ENCODE measurements at places on chromosomes 5 and 9.

DNA sequence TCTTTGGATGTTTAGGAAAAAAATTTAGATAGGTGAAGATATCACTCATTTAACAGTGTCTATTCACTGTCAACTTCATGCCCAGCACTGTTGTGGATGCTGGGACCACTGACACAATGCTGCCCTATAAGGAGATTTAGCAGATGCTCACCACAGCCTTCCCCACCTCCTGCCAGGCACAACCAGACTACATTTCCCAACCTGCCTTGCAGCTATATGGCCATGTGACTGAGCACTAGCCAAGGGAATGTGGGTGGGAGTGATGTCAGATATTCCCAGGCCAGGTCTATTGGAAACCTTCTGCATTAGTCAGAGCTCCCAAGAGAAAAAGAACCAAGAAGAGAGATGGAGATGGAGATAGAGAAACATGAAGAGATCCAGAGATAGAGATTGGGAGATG is 302.6 kb upstream of the TAS2R1 start:
- DNase-seq, result no peak

DNA sequence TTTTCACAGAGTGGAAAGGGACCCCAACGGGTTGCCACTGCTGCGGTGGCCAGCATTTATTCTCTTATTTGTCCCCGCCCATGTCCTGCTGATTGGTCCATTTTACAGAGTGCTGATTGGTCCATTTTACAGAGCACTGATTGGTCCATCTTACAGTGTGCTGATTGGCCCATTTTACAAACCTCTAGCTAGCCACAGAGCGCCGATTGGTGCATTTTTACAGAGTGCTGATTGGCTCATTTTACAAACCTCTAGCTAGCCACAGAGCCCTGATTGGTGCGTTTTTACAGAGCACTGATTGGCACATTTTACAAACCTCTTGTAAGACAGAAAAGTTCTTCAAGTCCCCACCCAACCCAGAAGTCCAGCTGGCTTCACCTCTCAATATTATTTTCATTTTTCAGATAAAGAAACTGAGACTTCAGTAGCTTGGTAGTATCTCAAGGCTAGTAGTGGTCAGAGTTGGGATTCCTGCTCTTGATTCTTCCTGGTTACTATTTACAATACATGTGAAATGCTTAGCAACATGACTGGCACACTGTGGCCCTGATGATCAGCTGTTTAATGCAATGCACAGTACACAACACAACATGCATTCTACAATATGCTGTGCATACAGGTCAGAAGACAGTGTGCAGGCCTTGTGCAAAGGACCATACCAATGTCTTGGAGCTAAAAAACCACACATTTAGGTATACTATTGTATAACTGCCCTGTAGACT is 63.6 kb upstream of the BOD1 start:
- no peak for DNase-seq

- peak; percentile 41 for DNase-seq
Observed at GRCh38 chr5:127564002-127564769, 46.7 kb downstream of the PRRC1 start.

DNA sequence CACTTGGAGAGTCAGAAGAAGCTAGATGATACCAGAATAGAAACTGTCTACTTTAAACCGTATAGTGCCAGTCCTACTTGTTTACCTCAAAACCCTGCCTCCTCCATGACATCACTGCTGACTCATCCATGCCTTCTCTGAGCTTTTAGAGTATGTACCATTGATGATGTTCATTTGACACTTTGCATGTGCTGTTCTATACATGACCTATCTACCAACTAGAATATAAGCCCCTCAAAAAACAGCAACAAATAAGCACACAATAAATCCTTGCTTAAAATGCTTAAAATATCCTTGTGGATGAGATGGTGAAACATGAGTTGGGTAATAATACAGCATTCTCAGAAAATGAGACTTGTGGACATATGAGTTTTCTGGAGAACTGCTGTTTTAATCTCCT is 2.6 kb downstream of the CTNNAL1 start:
- peak; percentile 64 for DNase-seq

DNA sequence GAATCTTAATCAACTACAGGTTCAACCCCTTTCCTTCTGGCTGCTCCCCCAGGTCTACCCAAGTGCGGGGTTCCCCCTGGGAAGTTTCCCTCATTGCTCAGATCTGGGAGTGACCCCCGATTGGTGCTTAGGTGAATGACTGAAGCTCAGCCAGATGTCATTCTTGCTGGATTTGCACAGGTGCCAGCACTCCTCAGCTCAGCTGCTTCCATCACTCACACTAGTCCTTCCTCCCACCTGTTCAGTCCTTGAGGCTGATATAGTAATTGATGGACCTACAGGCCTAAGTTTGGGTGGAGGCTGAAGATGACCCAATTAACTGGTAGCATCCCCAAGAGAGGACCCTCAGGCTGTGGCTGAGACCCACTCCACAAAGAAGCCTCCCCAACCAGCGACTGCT is 32.9 kb downstream of the PRLR start:
- no peak for DNase-seq

DNA sequence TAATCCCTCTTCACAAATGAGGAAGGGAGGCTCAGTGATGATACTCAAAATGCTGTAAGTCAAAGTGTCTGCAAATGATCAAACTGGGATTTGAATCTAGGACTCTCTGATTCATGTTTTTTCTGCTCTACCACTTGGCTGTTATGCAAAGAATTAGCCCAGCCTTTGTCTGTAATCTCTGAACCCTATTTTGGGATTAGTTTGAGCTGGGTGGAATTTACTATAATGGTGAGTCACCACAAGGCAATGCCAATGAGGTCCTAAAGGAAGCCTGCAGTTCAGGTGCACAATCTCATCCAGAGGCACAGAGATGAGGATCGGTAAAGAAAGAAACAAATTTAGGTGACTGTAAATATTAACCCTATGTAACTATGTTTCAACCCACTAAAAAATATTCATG is 29.2 kb downstream of the RFK start:
- DNase-seq, result no peak

- DNase-seq, result no peak
Observed at GRCh38 chr5:158854260-158854783, 245.4 kb downstream of the EBF1 start.

DNA sequence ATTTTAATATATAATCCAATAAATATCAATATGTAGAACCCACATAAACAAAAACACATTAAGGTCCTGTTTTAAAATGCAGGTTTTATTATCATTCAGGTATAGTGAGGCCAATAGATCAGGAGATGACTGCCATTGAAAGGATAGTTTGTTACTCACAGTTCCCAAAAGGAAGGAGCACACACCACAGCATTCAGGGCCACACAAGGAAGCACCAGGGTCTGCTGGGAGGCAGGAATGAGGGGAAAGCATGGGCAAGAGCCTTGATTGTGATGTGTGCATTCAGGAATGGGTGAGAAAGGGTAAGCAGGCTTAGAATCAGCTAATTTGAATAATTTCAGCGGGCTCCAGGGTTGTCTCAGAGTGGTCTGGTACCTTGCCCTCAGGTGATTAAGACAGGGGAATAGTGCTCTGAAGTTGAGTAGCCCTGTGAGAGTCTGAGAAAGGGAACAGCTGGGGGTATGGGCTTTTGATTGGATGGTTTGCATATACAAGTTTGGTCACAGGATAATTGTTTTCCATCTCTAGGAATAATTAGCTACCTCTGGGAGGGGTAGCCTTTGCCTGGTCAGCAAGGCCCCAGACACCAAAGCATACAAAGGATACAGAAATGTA is 19.8 kb upstream of the OTULIN start:
- DNase-seq, result no peak

GRCh38 chr9:69324549-69325401 is at the start of gene ENTREP1:
Gene ENTREP1 (plus strand): TSS chr9:69325215. CDS start chr9:69325310, 95 bp downstream.
- DNase-seq, result no peak

DNA sequence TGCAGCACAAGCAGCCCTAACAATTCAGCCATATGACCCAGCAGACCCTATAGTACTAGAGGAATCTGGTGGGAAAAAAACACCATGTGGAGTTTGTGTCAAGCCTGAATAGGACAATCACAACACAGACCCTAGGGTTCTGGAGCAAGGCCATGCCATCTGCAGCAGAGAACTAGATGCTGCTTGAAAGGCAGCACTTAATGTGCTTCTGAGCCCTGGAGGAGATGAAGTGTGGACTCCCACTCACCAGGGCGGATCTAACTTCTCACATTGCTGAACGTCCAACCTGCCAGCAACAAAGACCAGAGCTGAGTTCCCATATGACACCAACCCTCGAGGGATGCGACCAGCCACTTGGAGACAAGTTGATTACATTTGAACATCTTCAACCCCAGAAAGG is 43.2 kb downstream of the GABBR2 start:
- no peak for DNase-seq
